ENCODE measurements at places on chromosomes 6 and 20.
A peak's percentile ranks its signal among the peaks of the same experiment; 100 is the strongest.

DNA sequence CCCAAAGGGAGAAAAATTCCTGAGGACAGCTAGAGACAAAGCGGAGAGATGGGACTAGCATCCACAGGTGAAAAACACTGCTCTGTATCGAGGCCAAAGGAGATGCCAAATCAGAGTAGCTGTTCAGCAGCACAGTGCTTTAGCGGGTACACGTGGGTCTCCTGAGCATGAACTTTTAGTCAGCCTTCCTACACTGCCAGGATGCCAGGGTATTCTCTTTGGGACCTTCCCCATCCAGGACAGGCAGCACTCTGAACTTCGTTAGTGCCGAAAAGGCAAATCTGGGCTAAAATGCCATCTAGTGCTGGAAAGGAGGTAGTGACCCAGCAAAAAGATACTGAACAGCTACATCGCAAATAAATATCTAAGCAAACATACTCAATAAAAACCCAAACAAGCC, 64.9 kb downstream of the C6orf58 start:
- peak; percentile 38 for DNase-seq

DNA sequence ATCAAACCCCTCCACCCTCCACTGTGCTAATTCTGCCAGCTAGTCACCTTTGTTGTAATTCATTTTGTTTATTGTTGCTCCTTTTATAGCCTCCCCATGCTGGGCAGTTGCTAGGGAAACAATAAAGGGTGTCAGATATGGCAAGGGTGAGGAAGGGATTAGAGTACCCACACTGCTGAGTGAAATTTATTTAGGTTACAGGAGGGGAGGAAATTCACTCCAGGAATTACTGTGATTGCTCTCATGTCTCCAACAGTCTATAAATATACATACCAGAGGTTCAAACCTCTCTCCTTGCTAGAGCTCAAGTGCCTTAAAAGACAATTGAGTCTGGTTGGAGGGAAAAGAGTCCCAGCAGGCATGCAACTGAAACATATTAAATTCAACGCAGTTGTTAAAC, 90.6 kb upstream of the ADGRF1 start:
- no peak for DNase-seq

DNA sequence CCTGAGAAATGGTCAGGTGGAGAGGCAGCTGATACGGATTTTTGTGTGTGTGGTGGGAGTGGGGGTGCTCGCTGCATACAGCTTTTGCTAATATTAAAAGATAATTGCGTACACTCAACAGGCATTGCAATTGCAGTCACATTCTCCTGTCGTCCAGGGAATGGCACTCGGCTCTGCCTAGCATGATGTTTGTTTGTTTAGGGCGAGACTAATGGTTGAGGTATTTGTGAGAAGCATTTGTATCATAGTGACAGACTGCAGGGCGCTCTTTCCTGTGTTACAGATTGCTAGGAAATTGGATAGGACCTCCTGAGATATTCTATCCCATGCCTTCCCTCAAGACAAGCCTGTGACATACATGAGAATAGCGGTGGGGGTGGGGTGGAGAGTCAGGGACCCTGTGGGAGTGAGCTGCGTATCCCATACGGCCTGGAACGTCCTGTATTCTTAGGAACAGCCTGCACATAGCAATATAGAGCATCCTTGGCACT, 207.4 kb downstream of the SOX4 start:
- no peak for DNase-seq

- peak; percentile 27 for DNase-seq
Measured at GRCh38 chr6:13848522-13849150, 34.3 kb upstream of the MCUR1 start.

- no peak for DNase-seq
Measured at GRCh38 chr6:382883-383810, 8.4 kb upstream of the IRF4 start.

GRCh38 chr6:1709234-1709641, 99.5 kb downstream of the FOXC1 start:
- DNase-seq: no peak

DNA sequence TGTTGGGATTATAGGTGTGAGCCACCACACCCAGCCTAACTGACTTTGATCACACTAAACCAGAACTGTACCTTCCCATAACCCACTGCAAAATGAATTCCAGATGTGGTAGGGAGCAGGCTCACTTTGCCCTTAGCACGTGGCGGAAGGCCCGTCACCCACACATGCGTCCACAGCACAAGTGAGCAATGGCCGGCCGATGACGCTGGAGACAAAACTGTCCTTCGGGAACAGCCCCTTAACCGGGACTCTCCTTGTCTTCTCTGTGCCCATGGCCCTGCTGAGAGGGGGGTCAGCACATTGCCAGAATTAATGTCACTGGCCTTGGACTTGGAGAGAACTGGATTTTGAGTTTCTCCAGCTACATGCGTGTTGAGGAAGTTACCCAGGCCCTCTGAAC, 107.2 kb downstream of the TOX2 start:
- no peak for DNase-seq

- no peak for DNase-seq
Measured at GRCh38 chr6:25732468-25733198, 21.9 kb upstream of the SLC17A4 start.

GRCh38 chr6:43913375-43914271, 143.6 kb downstream of the VEGFA start:
- DNase-seq: peak; percentile 26

- DNase-seq: no peak
Measured at GRCh38 chr6:2434116-2434515, 188.7 kb upstream of the GMDS start.

DNA sequence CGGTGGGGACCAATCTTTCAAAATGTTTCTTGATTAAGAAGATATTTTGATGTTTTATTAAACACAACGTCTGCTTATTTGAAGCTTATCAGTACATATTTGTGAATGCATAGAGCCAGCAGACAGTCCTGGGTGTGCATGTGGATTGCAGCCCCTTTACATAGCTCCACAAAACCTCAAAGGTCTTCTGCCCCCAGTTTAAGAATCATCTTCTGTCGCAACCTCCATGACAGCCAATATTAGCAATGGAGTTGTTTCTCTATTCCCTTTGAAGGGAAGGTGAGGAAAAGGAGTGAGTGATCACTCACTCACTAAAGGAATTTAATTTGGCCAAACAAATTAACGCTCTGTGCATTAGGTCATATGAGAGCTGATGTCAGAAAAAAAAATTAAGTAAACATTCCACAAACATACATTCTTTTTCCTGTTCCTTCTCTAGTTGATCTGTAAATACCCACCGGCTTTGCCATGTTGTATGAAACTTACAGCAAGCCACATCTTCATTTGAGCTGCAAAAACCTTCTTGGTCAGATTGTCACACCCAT, 152.9 kb downstream of the SIM1 start:
- no peak for DNase-seq

DNA sequence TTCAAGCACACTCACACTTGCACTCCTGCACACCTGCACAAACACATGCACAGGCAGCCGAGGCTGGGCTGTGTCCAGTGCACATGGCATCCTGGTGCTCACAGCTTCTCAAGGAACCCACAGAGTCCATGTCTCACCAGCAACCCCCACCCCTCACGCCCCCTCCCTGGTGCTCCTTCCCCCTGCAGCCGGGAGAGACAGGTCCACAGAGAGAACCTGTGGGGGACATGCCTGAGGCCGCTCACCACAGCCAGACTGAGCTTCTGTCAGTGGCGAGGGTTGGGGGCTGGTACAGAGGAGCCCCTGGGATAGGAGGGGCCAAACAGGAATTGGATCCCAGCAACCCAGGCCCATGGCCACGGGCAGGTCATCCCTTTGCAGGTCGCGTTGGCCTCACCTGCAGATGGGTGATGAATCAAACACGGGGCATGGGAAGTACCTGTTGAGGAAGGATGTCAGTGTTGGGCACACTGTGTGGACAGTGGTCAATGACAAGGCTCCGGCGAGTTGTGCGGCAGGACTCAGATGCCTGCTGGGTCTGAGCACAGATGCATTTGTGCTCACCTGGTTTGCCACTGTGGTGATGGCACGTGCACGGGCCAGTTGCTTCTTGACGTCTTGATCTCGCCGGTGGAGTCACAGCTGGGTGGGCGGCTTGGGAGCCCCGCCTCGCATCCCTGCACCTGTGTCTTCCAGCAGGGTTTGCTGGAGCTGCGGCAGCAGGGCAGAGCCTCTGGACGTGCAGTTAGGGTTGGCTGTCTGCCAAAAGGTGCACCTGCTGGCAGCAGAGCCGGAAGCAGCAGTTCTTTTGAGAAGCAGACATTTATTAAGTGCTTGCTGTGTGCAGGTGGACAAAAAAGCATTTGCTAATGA, 113.0 kb downstream of the ERMARD start:
- DNase-seq: no peak

DNA sequence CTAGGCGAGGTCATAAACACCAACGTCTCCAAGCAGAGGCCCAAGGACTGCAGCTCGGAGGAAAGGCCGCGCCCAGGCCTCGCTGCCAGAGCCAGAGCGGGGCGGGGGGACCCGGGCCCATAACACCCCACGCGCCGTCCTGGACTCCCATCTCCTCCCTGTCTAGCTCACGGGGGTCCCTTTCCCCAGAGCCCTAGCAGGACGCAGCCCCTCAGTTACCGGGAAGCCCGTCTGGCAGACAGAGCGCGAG, 44.9 kb downstream of the MDFI start:
- no peak for DNase-seq

GRCh38 chr6:156807795-156808194, 30.6 kb downstream of the ARID1B start:
- no peak for DNase-seq

DNA sequence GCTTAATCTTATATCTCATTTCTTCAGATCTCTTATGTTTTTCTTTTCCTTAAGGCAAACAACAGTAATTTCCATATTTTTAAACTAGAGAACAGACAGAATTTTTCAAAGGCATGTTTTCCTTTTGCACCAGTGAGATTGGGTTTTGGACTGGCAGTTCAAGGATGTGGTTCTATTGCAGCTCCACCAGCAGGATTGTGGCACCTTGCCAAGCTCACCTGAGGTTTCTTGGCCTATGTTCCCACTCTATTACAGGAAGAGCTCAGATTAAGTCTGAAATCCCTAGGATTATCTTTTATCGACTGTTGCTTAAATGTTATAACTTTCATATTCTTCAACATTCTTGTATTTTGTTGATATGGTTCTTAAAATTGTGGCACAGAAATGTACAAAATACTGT, 218.9 kb downstream of the PLCB4 start:
- DNase-seq: no peak

DNA sequence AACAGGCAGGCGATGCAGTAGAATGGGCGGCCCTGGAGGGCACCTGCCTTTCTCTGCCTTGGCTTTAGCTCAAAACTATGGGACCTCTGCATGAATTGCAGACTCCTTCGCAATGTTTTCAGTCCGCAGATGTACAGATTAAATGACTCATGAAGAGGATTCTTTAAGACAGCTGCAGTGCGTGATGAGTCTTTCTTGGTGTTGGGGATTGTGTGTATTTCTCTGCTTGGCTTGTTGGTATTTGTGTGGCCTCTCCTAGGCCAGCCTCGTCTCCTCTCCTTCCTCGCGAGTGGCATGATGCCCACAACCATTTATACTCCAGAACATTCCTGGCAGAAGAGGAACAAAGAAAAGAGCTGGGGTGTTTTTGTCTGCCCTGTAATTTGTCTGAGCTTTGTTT, 110.6 kb downstream of the SYNDIG1 start:
- no peak for DNase-seq

DNA sequence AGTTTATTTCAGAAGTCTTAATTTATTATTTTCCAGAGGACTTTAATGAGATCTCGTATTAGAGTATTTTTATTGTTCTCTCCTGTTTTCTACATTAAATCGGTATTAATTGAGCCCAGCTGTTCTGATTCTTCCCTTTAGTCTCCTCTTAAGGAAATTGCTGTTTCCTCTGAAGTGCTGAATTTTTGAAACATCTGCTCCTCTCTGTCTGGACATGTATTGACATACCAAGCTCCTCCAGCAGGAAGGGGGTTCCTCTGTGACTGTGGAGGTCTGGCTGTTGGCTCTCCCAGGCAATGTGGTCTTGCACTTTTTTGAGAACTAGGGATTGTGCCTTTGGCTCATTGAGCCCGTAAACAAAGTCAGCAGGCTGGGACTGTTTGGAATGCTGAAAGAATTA, 74.9 kb downstream of the MAP3K4 start:
- peak; percentile 68 for DNase-seq

GRCh38 chr6:25659633-25660368, 7.8 kb downstream of the SCGN start:
- no peak for DNase-seq

DNA sequence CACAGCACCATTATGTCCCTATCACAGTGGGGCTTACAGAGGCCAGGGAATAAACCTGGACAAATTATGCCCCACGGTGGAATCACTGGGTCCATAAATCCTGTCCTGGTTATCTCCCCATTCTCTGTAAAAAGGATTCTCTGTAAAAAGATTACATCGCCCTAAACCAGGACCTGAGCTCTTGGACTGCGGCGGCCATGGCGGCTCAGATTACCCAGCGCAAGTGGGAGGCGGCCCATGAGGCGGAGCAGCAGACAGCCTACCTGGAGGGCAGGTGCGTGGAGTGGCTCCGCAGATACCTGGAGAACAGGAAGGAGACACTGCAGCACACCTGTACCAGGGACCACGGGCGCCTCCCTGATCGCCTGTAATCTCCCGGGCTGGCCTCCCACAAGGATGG, 8.4 kb upstream of the HLA-A start:
- no peak for DNase-seq

- peak; percentile 77 for DNase-seq
Measured at GRCh38 chr6:98871057-98871456, 36.7 kb downstream of the POU3F2 start.

GRCh38 chr20:3068986-3069900, 2.2 kb upstream of the OXT start:
- DNase-seq: no peak

- DNase-seq: no peak
Measured at GRCh38 chr6:161405418-161405817, 131.6 kb upstream of the AGPAT4 start.

DNA sequence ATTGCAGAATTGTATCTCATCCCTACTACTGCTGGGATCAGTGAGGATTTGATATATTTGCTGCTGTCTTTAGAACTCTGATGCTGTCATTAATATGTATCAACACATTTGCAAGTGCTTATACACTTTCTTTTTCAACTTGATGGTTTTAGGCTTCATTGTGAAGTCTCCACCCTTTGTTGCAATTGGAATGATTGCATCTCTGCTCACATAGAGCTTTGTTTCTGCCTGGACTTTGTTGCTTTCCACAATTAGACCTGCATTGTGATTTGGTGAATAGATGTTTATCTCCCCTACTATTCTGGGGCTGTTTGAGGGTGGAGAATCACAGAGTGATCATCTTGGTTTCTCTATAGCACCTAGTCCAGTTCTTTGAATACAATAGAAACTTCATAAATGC, 666.7 kb downstream of the EPM2A start:
- no peak for DNase-seq

GRCh38 chr6:57267586-57268293, 45.6 kb upstream of the RAB23 start:
- DNase-seq: peak; percentile 99

DNA sequence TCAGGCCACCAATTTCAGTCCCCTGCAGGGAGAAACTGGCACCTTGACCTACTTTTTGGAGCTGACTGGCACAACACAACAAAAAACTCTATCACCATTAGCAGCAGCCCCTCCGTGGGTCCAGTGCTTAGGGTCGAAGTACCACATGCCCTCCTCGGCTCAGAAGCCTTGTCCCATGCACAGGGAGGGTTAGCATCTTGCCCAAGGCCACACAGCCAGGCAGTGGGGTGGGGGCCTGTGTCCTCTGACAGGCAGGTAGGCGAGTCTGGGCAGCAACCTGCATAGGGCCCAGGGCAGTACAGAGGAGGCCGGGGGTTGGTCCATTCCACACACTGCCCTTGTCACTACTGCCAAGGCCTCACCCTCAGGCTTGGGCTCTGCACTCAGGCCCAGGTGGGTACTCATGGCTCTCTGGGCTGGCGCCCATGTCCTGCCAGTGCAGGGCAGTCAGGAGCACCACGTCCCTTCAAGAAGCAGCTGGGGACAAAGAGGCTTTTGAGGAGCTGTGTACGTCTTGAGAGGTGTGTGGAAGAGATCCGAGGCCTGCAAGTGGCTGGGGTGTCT, 53.6 kb downstream of the PYGB start:
- DNase-seq: no peak

Data from fibroblast of villous mesenchyme (primary cell).